ENCODE measurements at places on chromosomes 12 and 14.

DNA sequence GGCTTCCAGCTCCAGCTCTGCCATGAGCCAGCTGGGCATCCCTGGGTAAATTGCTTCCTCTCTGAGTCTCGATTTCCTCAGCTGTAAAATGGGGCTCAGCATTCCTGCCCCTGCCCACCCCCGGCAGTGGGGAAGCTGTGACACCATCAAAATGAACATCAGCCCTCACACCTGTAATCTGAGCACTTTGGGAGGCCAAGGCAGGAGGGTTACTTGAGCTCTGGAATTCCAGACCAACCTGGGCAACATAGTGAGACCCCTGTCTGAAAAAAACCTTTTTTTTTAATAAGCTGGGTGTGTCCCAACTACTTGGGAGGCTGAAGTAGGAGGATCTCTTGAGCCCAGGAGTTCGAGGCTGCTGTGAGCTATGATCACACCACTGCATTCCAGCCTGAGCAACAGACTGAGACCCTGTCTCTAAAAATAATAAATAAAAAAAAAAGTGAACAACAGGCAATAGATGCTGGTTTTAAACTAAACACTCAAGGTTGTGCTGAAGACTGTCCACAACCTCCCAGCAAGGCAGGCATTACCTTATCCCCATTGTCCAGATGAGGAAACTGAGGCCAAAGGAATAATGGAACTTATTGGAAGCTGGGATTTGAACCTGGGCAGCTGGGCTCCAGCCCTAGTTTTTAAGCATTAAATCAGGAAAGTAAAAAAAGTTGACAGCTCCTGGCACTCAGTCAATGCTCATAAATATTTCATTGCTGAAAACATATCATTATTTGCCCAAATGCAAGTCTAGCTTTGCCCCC lies 4.3 kb downstream of the TRPV4 start:
- peaks cover 4% of the 10 kb centered on the region for H3K4me1 ChIP-seq
- H3K27me3 ChIP-seq: peaks cover 18% of the 10 kb centered on the region
- H3K36me3 ChIP-seq: no peaks in the 10 kb centered on the region
- DNase-seq: no peak
- no peak overlapping the region for H3K4me3 ChIP-seq

DNA sequence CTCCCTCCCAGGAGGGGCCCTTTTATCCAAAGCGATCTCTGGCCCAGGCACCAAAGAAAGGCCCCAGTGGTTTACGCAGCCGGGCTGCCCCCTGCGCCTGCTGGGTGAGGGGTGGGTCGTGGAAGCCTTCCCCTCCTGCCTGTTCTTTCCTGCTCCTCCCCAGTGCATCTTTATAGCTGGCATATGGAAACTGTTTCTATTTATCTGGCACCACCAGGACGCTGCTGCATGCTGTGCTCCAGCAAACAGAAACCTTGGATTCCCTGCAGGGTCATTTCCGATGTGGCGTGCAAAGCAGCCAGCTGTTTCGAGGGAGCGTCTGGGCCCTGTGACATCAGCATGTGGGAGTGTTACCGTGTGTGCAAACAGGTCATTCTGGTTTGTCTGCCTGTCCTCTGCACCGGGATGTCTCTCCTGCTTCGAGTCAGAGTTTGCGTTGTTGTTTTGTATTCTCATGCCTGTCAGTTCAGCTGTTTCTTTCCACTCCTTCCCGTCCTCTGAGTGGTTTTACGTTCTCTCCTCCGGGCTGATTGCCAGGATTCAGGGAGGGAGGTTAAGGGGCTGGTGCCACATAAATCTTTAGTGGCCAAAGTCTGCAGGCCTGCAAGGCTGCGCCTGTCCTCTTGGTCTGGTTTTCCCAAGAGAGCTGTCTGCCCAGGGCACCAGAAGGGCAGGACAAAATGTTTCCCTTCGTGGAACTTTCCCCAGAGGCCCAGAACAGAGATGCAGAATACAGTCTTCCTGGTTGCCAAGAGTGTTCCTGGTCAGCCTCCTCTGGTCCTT lies 24.6 kb downstream of the TPCN1 start:
- no peak overlapping the region for H3K4me3 ChIP-seq
- peaks cover 5% of the 10 kb centered on the region for H3K36me3 ChIP-seq
- H3K4me1 ChIP-seq: no peaks in the 10 kb centered on the region
- no peak overlapping the region for H3K27ac ChIP-seq
- no peaks in the 10 kb centered on the region for H3K27me3 ChIP-seq

DNA sequence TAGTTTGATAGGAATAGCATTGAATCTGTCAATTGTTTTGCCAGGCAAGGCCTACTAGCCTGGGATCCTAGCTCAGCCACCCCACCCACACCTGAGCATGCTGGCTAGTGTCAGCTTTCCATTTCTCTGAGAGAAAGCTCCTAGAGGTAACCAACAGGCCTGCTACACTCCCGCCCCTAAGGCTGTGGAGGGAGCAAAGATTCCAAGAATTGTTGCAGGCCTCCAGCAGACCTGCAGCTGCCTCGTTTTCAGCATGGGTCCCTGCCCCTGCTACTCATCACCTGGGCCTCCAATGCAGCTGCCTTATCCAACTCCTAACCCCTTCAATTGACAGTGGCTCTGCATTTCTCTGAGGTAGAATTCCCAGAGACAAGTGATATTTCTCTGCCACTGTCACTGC lies 852.4 kb upstream of the MDGA2 start:
- no peaks in the 10 kb centered on the region for H3K36me3 ChIP-seq
- H3K4me3 ChIP-seq: no peak overlapping the region
- no peaks in the 10 kb centered on the region for H3K4me1 ChIP-seq
- no peaks in the 10 kb centered on the region for H3K27me3 ChIP-seq

GRCh38 chr12:65673732-65674131 lies 150.6 kb upstream of the HMGA2 start:
- no peak overlapping the region for H3K4me3 ChIP-seq
- H3K36me3 ChIP-seq: no peaks in the 10 kb centered on the region
- peaks cover 25% of the 10 kb centered on the region for H3K27me3 ChIP-seq
- no peak overlapping the region for H3K27ac ChIP-seq

- H3K4me3 ChIP-seq: no peak overlapping the region
- no peak for DNase-seq
- H3K27me3 ChIP-seq: peaks cover 51% of the 10 kb centered on the region
- no peak overlapping the region for H3K27ac ChIP-seq
- H3K36me3 ChIP-seq: no peaks in the 10 kb centered on the region
- no peaks in the 10 kb centered on the region for H3K4me1 ChIP-seq
Observed at GRCh38 chr14:95700221-95700976, 13.5 kb downstream of the TCL1A start.
